Activated CD4-positive, alpha-beta T cell treated with anti-CD3 and anti-CD28 coated beads for 36 hours (primary cell): ENCODE measurements at places on chromosomes 2 and 18. TPM values are rescaled to one million over a fixed set of nuclear protein-coding genes. Genes with fewer than 3 reads are reported as not detected.

The COLEC12 gene
- not detected for total RNA-seq

The SCYGR2 gene
- total RNA-seq, result not detected

The COL6A3 gene
- 36.4 TPM for total RNA-seq

The RAB6D gene
- not detected for total RNA-seq

The GBX2 gene
- total RNA-seq, result not detected

DNA sequence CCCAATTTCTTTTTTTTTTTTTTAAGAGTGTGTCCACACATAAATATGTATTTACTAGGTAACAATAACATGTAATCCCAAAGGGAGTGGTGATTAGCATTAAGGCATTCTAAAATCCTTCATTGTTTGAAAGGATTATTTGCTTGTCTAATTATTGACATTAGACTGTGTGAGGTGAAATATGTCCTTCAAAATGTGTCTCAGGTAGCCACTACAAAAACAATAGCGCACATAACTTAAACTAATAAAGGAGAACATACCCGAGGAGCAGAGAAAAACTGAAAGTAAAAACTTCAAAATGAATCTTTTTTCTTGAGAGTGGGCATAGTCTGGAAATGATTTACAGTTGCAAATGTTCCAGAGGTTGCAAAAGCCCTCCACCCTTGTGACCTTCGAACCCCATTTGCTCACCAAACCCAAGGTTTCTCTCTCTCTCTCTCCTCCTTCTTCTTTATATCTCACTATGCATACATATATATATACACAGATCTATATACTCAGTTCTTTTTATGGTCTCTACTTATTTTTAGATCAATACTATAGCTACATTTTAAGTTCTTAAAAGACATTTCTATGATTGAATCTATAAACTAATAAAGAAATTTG, 24.4 kb upstream of the FRZB start:
- no peak for DNase-seq

DNA sequence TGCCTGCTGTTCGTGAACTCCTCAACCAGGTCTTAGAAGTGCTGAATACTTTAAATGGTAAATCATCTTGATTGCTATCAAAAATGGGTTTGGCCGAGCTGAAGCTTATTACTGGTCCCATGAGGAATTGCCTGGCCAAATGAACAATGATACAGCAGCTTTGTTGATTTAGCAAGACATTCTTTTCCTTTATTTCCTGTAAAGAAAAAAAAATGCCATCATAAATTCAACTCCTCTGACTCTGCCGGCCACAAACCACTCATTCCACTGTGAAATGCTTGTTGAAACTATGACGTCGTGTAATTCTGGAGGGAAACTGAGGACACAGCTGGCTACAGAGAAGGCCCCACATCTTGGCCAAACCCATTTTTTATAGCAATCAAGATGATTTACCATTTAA, 74.2 kb upstream of the ID2 start:
- no peak for DNase-seq

GRCh38 chr2:8437228-8437948, 244.5 kb upstream of the ID2 start:
- DNase-seq, result no peak
